Stimulated activated naive CD8-positive, alpha-beta T cell treated with anti-CD3 and anti-CD28 coated beads, Interleukin-15, Interleukin-2, amounts not matched to agents 100 U/mL and 50 U/mL, for 24 hours (primary cell): ENCODE measurements at places on chromosomes 16 and 17.

DNA sequence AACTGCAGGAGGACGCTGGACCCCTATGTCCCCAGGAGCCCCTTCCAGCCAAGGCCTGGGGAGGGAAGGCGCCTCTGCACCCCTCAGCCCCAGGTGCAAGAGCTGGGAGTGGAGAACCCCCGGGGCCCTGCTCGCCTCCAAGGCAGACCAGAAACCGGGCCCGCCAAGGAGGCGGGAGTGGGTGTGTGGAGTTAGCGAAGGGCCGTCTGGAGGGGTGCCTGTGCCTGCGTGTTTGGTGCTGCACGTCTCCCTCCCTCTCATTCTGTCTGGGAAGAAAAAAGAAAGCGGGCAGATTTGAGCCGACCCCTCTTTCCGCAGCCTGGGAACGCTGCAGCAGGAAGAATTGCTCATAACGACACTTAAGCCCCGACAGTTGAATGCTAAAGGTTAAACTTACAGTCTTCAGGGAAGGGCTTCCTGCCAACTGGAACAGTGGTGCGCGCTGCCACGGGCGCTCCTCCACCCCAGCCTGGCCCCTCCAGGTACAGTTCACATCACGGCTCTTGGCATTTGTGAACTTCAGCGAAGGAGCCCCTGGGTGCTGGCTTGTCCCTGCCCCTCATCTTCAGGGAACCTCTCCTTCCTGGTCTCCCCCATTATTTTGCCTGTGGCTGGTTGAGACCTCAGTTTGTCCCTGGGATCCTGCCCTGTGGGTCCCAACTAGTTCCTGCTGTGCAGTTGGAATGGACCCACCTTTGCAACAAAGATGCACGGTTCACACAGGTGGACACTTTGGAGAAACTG is 19.2 kb upstream of the ZFHX3 start:
- DNase-seq, result no peak

DNA sequence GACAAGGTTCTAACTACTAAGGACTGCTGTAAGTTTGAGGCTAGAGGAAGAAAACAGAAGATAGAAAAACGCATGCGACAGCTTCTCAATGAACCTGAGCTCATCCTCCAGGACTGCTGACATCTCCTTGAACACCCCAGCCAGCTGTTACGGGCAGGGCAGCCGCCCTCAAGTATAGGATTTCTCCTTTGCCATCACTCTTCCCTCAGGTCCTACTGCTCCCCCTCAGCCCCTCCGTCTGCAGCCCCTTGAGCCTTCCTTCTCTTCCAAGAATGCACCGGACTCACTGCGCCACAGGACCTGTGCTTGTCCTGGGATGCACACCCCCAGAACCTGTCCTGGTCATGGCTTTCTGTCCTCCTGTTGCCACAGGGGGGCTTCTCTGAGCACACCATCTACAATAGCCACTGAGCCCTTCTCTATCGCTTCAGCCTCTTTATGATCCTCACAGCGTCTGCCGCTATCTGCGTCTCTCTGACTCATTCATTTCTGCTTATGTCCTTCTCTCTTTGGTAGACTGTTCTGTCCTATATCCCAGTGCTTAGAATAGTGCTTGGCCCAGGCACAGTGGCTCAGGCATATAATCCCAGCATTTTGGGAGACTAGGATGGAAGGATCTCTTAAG is 15.7 kb upstream of the XYLT2 start:
- DNase-seq, result no peak

DNA sequence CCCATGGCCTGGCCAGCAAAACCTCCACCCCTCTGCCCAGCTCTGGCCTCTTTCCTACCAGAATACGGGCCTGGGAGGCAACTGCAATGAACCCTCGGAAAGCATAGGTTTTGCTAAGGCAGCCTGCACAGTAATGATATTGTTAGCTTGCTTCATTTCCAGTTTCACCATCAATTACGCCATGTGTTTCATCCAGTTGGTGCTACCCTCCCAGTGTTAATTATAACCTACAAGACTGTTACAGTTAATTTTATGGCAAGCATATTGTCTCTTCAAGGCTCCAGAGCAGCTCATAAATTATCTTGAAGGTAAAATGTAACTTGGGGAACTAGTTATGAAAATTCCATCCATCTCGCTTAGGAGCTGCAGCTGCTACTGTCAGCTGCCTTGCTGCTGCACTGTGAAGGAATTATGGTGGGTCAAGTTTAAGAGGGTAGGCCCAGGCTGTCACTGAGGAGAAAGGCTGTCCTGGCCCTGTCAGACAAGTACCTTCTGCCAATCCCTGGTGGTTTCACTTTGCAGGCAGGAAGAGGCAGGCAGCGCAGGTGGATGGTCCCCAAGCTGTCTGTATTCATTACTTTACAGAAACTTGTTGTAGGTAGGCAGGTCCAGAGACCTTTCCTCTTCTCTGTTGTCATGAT is 242.9 kb downstream of the FTO start:
- DNase-seq, result no peak

GRCh38 chr17:79677646-79678045 is 53.1 kb upstream of the ENPP7 start:
- no peak for DNase-seq

GRCh38 chr17:66777689-66778225 is 57.2 kb upstream of the CACNG5 start:
- DNase-seq, result no peak

- DNase-seq, result peak; percentile 55
These were observed 28.8 kb downstream of the NGFR start for GRCh38 chr17:49523706-49524472.

DNA sequence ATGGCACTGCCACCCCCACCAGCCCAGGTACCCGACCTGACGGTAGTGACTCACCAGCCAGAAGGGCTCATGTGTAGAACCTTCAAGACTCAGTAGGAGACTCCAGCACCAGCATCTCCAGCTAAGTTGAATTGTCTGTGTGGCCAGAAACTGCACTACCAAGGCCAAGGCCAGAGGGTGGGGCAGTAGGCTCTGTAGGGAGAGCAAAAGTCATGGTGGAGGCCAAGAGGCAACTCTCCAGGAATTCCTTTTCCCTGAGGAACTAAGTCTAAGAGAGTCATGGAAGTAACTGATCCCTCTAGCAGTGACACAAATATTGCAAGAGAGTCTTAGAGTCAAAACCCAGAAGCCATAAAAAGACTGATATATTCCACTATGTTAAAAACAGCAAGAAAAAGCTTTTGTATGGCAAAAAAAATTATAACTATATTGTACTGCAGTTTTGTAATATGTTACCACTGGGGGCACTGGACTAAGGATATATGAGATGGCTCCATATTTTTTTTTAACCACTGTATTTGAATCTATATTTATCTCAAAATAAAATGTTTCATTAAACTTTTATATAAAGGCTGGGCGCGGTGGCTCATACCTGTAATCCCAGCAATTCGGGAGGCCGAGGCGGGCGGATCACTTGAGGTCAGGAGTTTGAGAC is 30.2 kb upstream of the GUCY2D start:
- DNase-seq, result no peak
